Smooth muscle cell of the pulmonary artery (primary cell): ENCODE measurements at places on chromosomes 2 and 18. TPM values are rescaled to one million over a fixed set of nuclear protein-coding genes. Genes with fewer than 3 reads are reported as not detected.

ANKRD30BL gene
- not detected in 2 replicates for total RNA-seq

LHCGR gene
- not detected in 2 replicates for total RNA-seq

C2orf66 gene
- 0.20 and 0.59 TPM in 2 replicates for total RNA-seq

CDH2 gene
- total RNA-seq = 84.8 and 368 TPM in 2 replicates

GAL3ST2 gene
- 0.33 and 0.46 TPM in 2 replicates for total RNA-seq

GALNT13 gene
- 0.20 and 1.5 TPM in 2 replicates for total RNA-seq

CIDEA gene
- total RNA-seq = 0.13 TPM in 1 of 2 replicates, not detected in the other

GBX2 gene
- 0.13 TPM in 2 replicates for total RNA-seq

CYP27C1 gene
- total RNA-seq = under 0.01 and 0.13 TPM in 2 replicates

FAM161A gene
- 1.6 TPM in 2 replicates for total RNA-seq

ZC3H6 gene
- 5.9 and 6.3 TPM in 2 replicates for total RNA-seq

RAB17 gene
- 0.78 and 0.83 TPM in 2 replicates for total RNA-seq

TSPYL6 gene
- total RNA-seq = not detected in 2 replicates

C18orf63 gene
- total RNA-seq = not detected in 2 replicates

HOXD8 gene
- total RNA-seq = 0.46 and 1.4 TPM in 2 replicates

AQP12A gene
- not detected in 2 replicates for total RNA-seq

SMAD4 gene
- total RNA-seq = 124 and 125 TPM in 2 replicates

RFX8 gene
- 2.5 and 6.4 TPM in 2 replicates for total RNA-seq

B3GNT7 gene
- 0.52 and 1.1 TPM in 2 replicates for total RNA-seq

YIPF4 gene
- 29.1 and 31.7 TPM in 2 replicates for total RNA-seq

IL36B gene
- not detected in 2 replicates for total RNA-seq

PTMA gene
- total RNA-seq = 410 and 465 TPM in 2 replicates

SYT4 gene
- not detected in 2 replicates for total RNA-seq

FNDC4 gene
- total RNA-seq = 39.9 and 52.9 TPM in 2 replicates
